ENCODE measurements at places on chromosomes 5 and 9. TPM values are rescaled to one million over a fixed set of nuclear protein-coding genes. Genes with fewer than 3 reads are reported as not detected.

Gene PCDHB4
- not detected for polyA plus RNA-seq

Gene SPATA31A3
- not detected for polyA plus RNA-seq

Gene GAPT
- 0.17 TPM for polyA plus RNA-seq

Gene CMYA5
- not detected for polyA plus RNA-seq

Gene TAS2R1
- not detected for polyA plus RNA-seq

Gene BTF3
- 812 TPM for polyA plus RNA-seq

Gene TAF11L6
- polyA plus RNA-seq: not detected

Gene CARD6
- 0.12 TPM for polyA plus RNA-seq

Gene PDLIM4
- polyA plus RNA-seq: not detected

Gene MEIKIN
- not detected for polyA plus RNA-seq

Gene PRSS3
- not detected for polyA plus RNA-seq

Gene NR6A1
- not detected for polyA plus RNA-seq

Gene C1QTNF3
- polyA plus RNA-seq: 0.08 TPM

Gene SELENOP
- polyA plus RNA-seq: not detected

Gene IQGAP2
- 19.5 TPM for polyA plus RNA-seq

GRCh38 chr5:4309026-4309425, 713.4 kb downstream of the IRX1 start:
- no peak for DNase-seq

DNA sequence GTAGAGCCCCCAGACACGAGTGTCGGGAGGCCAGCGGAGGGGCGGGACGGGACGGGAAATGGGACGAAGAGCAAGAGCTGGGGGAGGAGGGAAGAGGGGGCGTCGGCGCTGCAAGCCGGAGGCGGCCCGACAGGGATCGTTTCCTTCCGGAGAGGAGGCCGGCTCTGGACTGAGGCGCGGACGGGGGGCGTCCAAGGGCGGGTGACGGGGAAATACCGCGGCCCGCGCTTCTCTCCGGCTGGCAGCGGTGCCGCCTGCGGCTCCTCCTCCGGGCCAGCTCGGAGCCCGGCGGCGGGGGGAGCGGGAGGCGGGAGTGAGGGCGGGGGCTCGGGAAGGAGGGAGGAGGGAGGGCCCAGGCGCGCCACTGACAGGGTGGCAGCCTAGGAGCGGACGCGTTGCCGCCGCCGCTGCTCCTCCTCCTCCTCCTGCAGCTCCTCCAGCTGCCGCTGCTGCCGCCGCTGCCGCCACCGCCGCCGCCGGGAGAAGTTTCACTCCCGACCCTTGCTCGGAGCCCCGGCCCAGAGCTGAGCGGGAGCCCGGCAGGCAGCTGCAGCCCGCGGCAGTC, at the start of gene CHSY3:
CHSY3 (plus strand) TSS at position 364 of the 565 bp plus-strand sequence.
- DNase-seq: no peak

GRCh38 chr5:174352681-174353080, 307.2 kb downstream of the NSG2 start:
- DNase-seq: no peak

GRCh38 chr9:73011956-73012355, 59.1 kb upstream of the ALDH1A1 start:
- DNase-seq: no peak

- DNase-seq: no peak
Observed at GRCh38 chr5:81350507-81350906, 43.4 kb downstream of the ACOT12 start.

DNA sequence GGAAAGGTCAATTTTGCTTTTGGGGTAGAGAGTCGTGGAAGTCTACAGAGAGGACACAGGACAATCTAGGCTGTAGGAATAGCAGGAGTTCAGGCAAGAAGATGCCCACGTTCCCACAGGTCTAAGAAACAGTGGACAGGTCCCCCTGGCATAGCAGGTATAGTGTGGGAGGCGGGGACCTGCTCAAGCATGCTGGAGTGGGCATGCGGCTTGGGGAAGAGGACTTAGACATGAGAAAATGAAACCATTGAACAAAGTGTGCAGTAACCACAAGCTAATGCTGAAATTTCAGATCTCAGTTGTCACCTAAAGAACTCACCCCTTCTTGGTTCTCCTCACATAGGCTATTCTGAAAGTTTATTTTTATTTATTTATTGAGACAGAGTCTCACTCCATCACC, 142.8 kb upstream of the EFNA5 start:
- DNase-seq: no peak

- DNase-seq: no peak
Observed at GRCh38 chr5:142644127-142644526, 41.8 kb downstream of the FGF1 start.

DNA sequence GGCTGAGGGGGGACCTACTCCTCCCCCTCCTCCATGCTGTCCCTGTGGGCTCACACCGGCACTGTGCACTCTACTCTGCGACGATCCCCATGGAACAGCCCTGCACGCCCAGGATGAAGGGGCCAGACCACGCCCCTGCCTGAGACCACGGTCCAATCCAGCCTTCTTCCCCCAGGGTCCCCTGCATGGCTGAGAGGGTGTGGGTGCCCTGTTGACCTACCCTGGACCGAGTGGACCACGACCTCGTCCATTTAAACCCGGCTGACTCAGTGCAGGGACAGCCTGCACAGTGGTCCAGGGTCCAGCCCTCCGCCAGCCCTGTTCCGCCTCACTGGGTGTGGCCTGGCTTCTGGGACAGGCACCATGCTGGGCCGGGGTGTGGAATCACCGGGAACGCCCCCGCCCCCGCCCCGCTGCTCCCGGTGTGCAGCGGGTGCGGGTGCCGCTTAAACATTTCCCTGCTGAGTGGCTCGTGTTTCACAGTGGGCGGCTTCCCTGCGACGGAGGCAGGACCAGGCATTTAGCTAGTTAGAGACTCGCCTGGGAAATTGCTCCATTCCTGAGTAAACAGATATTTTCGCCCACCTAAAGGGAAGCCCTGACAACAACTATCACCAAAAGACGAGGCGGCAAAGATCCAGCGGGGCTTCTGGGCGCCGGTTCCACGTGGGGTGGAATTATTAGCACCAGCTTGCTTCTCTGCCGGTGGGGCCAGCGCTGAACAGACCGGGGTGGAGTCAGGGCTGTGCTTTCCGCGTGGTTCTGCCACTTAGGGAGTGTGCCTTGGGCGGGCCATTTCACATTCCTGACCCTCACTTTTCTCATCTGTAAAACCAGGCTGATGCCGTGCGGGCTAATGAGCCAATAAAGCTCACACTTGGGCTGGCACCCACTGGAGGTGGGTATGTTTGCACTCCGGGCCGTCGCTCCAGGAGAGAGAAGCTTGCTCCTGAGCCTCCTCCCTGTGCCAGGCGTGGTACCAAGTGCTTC, 22.6 kb downstream of the DBH start:
- no peak for DNase-seq

- no peak for DNase-seq
Observed at GRCh38 chr9:7303907-7304626, 495.5 kb downstream of the DMAC1 start.

DNA sequence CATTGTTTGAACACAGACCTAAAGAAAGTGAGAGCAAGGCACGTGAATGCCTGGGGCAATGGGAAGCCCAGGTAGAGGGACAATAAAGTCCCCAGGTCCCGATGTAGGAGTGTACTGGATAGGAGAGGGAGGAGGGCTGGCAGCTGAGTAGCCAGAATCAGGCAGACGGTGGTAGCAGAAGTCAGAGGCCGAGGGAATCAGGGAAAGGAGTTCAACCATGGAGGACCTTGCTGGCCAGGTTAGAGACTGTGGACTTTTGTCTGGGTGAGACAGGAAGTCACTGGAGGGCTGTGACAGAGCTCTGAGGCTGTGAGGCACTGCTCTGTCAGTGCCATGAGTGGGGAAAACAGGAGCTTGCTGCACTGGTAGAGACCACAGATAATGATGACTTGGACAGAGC, 248.2 kb downstream of the EFNA5 start:
- DNase-seq: no peak

DNA sequence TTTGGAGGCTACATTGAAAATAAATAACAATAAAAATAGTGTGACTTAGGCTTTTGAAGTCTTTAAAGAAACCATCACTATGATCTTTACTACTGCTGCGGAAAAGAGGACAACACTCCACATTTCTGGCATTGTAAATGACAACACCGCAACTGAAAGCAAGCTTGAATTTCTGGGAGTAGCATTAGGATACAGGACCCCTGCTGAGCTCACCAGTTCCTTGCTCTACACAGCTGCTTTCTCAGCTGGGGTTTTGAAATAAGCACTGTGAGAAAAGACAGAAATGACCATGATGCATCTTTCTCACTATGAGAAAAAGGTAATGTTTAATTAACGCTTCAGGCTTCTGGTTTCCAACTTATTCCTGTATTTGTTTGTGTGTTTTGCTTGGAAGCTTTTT, 168.0 kb downstream of the TAF11L14 start:
- DNase-seq: no peak

DNA sequence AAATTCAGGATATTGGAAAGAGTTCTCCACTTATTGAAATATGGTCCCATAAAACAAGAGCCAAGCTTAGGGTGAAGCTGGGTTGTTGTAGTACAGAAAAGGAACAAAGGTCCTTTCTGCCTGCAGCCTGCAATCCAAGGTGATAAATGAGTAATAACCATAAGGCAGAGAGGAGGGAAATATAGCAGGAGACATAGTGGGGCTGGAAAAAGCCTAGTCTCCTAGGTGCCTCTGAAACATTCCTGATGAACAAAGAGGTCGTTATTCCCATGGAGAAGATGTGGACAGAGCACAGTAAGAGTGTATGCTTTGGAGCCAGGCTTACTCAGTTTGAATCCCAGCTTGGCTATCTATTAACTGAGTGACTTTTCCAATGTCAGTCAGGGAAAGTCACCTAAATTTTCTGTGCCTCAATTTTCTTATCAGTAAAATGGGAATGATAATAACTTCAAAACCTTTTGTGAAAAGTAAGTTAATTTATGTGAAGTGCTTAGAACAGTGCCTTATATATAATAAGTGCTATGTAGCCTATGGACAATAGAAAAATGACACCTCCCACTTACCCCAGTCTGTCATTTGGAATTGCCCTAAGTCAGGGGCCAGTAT, 110.8 kb upstream of the GRIN3A start:
- DNase-seq: no peak
